NCI-H524 treated with DMSO at 0.1 percent for 48 hours (cell line): ENCODE measurements at places on chromosomes 12 and 14.

DNA sequence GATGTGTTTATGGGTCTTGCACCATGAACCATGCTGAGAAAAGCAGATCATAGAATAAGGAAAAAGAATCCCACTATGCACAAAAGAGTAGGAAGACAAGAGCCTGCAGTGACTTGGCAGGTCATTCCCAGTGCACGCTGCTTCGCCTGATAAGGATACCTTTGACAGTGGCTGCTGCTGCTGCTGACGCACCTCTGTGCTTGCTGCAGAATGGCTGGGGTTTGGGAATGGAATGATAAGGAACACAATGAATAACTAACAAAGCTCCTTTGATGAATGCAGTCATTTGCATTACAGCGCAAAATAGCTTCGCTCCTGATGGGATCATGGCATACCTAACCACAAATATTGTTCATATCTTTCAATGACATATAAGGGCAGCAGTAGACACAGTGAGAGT, 278.7 kb downstream of the PDZRN4 start:
- no peak for DNase-seq

- no peak for DNase-seq
These were observed 467.8 kb downstream of the EGLN3 start for GRCh38 chr14:33483110-33483509.

GRCh38 chr14:77406086-77406485, 17.2 kb downstream of the NOXRED1 start:
- DNase-seq = no peak

DNA sequence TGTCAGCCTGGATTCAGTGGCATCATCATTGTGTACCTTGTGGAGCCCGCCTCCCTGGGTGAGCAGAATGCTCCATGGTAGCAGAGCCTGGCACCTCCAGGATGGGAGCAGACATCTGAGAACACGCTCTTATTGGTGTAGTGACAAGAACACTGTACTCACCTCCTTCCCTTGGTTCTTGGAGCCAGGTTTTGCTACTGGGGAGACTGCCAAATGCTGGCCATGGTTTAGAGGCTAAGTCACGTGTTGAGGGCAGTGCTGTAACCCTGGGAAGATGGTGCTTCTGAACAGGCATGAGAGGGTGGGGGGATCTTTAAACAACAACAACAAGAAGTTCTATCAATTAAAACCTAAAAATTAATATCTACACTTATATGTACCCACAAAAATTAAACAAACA, 47.6 kb upstream of the ASPG start:
- DNase-seq = no peak

DNA sequence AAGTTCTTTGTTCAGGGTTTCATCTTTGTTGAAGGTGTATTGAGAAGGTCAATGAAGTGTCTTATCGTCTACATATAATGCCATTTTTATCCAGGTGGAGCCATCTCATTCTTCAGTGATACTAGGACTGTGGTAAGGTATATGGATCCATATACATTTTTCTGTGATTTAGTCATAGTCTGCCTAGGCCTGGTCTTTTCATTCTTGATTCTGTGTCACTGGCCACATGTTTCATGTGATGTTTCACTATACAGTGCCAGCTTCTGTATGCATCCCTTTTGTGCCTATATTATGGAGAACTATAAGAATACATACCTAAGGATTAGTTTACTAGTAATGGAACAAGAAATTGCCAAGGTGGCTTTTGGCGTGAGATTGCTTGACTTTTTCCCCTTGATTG, 40.5 kb downstream of the VEZT start:
- no peak for DNase-seq

- DNase-seq = no peak
These were observed 114.4 kb upstream of the EGLN3 start for GRCh38 chr14:34065236-34065635.

DNA sequence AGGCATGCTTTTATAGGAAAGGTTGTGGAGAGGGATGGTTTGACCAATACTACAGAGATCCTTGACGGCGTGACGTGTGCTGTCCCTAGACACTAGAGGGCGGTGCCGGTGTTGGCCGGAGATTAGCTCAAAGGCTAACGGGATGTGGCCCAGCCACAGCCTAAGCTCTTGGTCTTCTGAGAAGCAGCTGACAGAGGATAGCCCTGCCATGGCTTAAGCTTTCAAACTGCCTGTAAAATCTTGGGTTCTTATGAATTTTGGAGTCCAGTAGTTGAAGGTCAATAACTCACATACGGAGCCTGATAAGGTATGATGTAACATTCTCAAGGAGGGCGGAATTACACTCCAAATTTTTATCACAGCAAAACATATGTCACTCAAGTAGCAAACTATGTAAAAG, 515.7 kb upstream of the ATXN7L3B start:
- DNase-seq = peak; percentile 0

- DNase-seq = no peak
These were observed 476.7 kb downstream of the NOVA1 start for GRCh38 chr14:26121181-26121580.
